ENCODE measurements at places on chromosomes 7 and 10.

DNA sequence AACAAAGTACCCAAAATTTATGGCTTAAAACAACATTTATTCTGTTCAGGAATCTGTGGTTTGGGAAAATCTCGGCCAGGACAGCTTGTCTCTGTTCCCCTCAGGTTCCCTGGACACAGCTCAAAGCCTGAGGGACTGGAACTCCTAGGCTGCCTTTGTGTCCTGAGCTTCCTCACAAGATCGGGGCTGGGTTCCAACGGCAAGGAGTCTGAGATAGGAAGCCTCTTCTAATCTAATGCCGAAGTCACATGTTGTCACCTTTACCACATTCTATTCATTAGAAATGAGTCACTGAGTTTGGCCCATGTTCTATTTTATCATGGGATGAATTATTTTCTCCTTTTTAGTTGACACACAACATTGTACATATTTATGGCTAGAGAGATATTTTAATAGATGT, 80.5 kb downstream of the ANKRD26 start:
- no peak for DNase-seq

DNA sequence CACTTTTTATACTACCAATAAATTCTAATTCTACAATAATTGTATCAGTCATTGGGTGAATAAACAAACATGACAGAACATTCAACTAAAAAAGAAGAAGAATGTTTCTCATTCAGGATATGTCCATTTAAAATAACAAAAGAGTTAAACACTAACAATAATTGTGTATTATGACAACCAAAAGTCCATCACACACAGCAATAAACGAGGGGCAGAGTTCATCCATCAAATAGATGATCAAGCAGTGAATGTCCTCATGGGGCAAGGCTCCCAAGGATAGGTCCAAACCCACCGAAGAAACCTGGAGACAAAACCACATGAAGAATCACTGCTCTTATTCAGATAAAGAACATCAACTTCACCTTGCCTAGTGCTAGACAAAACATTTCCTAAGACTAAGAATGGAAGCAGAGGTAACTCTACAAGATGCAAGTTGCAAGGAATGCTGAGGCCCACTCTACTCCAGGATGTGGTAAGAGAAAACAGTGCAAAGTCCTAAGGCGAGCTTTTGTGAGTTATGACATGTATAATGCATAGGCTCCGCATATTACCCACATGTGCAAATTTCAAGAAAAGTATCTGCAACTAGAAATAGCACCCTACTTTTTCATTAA, 115.1 kb downstream of the PARD3 start:
- DNase-seq, result no peak

DNA sequence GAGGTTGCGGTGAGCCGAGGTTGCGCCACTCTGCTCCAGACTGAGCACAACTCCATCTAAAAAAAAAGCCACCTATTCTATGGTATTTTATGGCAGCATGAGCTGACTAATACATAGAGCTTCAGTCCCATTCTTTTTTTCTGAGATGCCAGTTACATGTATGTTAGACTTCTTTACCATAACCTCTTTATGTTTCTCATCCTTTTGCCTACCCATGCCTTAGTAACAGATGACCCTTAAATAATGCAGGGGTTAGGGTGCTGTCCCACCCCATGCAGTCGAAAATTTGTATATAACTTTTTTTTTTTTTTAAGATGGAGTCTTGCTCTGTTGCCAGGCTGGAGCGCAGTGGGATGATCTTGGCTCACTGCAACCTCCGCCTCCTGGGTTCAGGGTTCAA, 22.7 kb upstream of the HHEX start:
- DNase-seq, result no peak

- no peak for DNase-seq
Measured at GRCh38 chr10:14026325-14026724, 304.4 kb downstream of the FRMD4A start.

DNA sequence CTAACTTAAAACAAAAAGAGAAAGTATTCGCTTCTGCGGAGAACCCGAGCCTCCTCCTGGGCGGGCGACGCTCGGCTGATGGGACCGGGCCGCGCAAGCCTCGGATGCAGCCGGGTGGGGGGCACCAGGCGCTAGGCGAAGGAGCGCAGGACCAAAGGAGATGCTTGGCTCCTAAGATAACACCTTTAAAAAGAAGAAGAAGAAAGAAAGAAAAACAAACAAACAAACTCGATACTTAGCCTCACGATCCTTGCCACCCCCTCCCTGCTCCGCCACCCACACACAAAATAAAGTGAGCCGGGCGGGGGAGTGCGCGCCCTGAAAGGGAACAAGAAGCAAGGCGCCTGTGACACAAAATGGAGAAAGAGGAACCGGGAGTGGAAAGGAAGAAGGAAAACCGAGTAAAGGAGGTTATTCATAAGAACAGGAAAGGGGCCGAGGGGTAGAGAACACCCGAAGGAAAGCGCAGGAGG, 34.0 kb upstream of the EBLN1 start:
- peak; percentile 83 for DNase-seq

GRCh38 chr7:129923709-129924108, 29.1 kb downstream of the UBE2H start:
- DNase-seq, result no peak

DNA sequence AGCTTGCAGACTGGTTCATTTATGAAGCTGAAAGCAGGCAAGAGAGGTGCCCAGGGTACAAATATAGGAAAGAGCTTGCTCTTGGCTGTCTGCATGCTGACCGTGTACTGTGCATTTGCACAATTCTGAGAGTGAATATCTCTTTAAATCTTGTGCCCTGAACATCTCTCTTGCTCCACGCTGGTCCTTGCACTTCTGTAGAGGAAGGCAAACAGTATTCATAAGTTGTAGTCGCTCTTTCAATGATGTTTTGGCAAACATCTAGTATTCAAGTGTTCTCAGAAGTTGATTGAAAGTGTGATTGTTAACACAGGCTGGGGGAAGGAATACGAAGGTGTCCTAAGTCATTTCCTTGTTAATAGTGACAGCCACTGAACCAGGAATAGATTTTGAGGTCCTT, 213.2 kb downstream of the TRIL start:
- DNase-seq, result no peak

GRCh38 chr10:35743851-35744250, 101.8 kb upstream of the FZD8 start:
- DNase-seq, result no peak

GRCh38 chr7:33590916-33591315, 314.4 kb upstream of the BMPER start:
- no peak for DNase-seq

- DNase-seq, result no peak
Measured at GRCh38 chr10:100792574-100792973, 47.2 kb downstream of the PAX2 start.

- no peak for DNase-seq
Measured at GRCh38 chr7:31688372-31688771, 1.4 kb downstream of the PPP1R17 start.

GRCh38 chr10:107546986-107547385, 382.5 kb upstream of the SORCS1 start:
- DNase-seq, result no peak

GRCh38 chr7:70588191-70588921, 543.6 kb upstream of the GALNT17 start:
- no peak for DNase-seq

DNA sequence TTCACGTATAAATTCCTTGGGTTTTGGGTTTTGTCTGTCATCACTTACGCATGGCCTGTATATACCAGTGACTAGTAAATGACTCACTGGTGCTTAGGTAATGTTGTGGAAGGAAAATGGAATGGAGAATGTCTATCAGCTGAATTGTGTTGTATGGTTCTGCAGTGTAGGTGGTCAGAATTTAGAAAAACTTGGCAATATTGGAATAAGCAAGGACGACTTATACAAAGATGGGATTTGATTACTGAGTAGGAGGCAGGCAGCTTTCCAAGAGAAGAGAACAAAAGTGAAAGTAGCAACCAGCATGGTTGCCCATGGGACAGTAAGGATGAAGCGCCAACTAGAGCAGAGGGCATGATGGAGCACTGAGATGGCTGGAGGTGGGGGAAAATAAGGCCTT, 168.6 kb upstream of the CSTF2T start:
- no peak for DNase-seq

- no peak for DNase-seq
Measured at GRCh38 chr10:71263376-71263775, 51.0 kb downstream of the UNC5B start.

- no peak for DNase-seq
Measured at GRCh38 chr10:30493609-30494530, 59.9 kb downstream of the MAP3K8 start.

DNA sequence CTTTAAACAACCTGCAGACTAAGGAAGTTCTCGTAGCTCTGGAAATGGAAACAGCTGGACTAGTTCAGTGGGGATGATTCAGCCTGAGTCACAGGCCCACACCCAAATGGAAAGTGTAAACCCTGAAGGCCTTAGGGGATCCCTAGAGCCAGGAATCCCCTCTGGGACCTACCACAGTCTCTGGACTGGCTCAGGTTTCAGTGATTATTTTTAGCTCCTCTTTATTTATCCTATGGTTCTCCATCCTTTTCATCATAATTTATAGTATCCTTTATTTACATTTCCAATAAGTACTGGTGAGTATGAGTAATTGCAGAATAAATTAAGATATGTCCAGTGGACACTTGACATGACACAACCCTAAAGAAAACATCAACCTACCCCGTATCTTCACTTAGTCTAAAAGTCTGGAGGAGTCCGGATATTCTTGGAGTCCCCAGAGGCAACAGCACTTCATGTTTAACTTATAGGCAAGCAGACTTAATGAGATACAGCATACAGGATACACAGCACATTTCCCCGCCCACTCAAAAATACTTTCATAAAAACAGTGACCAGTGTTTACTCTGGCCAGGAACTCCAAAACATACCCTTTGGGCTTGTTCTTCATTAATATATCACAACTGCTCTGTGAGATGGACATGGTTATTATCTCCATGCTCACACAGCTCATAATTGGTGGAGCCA, 28.4 kb upstream of the SEMA3E start:
- DNase-seq, result no peak

- DNase-seq, result no peak
Measured at GRCh38 chr7:158401295-158401694, 186.3 kb downstream of the PTPRN2 start.

DNA sequence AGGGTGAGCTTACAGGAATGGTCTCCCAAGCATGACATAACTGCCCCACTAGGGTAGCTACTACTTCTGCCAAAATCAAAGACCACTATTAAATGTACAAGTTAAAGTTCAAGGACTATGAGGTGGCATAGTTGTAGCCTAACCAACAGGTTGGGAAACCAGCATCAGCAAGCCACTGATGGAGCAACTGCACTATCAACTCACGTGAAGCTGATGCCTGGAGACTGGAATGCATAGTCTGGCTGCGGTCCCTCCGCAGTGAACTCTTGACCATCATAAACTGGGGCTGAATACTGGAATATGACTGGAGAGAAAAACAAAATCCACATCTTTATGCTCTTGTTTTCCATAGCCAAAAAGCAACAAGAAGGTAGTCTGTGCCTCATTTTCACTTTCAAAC, 541.4 kb downstream of the DNAJB9 start:
- DNase-seq, result no peak

DNA sequence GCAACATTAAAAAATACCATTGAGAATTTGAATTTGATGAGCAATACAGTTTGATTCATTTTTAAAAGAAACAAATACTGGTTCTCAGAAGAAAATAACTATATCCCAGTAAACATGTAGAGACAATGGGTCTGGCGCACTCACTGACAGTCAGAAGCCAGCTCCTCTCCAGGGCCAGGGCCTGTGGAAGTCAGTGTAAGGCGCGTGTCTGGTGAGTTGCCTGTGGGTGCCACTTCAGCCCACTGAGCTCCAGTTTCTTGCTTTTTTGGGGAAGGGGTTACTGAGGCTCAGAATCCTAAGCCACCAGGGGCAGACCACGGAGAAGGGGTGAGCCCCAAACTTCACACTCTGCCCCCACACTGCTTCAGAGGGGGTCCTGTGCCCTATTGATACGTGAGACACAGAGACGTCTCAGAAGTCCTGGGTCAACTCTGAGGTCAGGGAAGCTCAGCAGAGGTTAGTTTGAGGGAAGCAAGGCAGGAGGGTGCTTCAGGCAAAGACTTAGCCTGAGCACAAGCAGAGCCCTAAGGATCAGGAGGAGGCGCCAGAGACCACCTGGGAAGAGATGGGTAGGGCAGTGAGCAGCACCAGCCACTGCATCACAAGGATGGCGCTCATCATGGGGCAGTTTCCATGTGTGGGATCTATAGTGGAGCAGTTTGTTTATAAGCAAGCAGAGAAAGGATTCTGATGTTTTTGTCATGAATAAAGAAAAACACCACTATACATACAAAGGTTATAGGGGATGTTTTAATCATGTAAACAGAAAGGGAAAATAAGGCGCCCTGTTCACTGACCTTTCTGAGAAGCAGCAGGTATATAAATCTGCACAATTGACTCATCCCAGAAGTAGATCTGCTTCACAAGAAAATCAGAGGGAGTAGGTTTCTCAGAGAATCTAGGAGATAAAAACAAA, 95.7 kb downstream of the PKD1L1 start:
- no peak for DNase-seq

DNA sequence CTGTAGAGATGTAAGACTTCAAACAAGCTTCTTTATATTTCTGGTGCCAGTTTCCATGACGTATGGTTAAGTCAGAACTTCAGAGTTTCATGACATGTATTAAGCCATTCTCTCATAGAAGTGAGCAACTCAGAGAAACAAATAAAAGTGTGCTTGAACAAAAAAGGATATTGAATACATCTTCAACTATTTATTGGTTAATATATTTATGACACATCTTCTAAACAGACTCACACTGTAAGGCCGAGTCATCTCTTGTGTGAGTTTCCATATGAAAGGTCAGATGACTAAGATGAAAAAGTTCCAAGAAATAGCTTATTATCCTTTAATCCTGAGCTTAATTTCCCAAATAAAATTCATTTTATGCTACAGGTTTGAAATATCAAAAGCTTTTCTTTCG, 105.5 kb upstream of the CSTF2T start:
- no peak for DNase-seq

- no peak for DNase-seq
Measured at GRCh38 chr10:116056445-116057293, 216.3 kb downstream of the GFRA1 start.

- no peak for DNase-seq
Measured at GRCh38 chr10:101536800-101537199, 51.3 kb downstream of the POLL start.

- DNase-seq, result no peak
Measured at GRCh38 chr10:93554316-93554663, 12.2 kb upstream of the FFAR4 start.

GRCh38 chr10:124659380-124659779, 84.8 kb downstream of the FAM53B start:
- no peak for DNase-seq

GRCh38 chr7:31513790-31514189, at the start of gene ITPRID1:
Gene ITPRID1 (plus strand): TSS chr7:31514090. CDS start chr7:31553025, 38,935 bp downstream.
- no peak for DNase-seq

DNA sequence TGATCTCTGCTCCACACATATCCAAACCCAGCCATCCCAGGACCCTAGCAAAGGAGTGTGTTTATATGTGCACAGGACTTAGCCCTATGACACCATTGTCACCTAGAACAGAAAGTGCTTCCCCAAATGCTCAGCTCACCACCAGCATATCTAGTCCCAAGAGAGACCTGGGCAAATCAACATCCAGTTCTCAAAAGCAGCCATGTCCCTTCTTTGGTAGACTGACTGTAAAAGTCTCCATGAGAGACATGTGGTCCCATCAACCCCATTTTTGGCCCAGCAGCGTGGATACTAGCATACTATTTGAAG, 20.9 kb upstream of the ARHGAP22 start:
- DNase-seq, result no peak

Data from activated CD8-positive, alpha-beta memory T cell treated with anti-CD3 and anti-CD28 coated beads for 24 hours (primary cell).